ENCODE measurements at places on chromosomes 3 and 15. TPM values are rescaled to one million over a fixed set of nuclear protein-coding genes. Genes with fewer than 3 reads are reported as not detected.

CFAP100 gene
- polyA plus RNA-seq, result not detected

KLHL40 gene
- polyA plus RNA-seq, result not detected

ARGFX gene
- polyA plus RNA-seq, result not detected

SNRK gene
- polyA plus RNA-seq, result 17.9 TPM

RETNLB gene
- polyA plus RNA-seq, result not detected

DNAH12 gene
- 0.77 TPM for polyA plus RNA-seq

SV2B gene
- 2.0 TPM for polyA plus RNA-seq

PIF1 gene
- polyA plus RNA-seq, result not detected

CAND2 gene
- polyA plus RNA-seq, result 2.6 TPM

BCL6 gene
- polyA plus RNA-seq, result 13.4 TPM
